ENCODE measurements at places on chromosomes 11 and 22.

- no peak for DNase-seq
These were observed 17.7 kb upstream of the CDON start for GRCh38 chr11:126080161-126080941.

DNA sequence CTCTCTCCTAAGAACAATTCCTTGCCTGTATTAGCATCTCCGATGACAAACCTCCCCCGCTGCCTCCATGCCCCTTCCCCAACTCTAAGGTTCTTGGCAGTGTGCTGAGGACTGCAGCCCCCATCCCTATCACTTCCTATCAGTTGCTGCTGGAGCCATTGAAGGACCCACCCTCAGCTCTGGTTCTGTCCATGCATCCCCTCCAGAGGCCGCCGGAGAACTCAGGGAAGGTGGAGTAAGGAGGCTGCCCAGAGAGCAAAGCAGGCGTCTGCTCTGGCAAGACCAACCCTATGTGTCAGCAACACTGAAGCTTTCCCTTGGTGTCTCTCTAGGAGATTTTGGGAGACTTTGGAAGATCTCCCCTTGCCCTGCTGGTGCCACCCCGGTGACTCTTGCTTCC is 1139.5 kb downstream of the TBC1D22A start:
- DNase-seq, result no peak

- no peak for DNase-seq
These were observed 169.1 kb upstream of the B3GAT1 start for GRCh38 chr11:134581121-134581626.

DNA sequence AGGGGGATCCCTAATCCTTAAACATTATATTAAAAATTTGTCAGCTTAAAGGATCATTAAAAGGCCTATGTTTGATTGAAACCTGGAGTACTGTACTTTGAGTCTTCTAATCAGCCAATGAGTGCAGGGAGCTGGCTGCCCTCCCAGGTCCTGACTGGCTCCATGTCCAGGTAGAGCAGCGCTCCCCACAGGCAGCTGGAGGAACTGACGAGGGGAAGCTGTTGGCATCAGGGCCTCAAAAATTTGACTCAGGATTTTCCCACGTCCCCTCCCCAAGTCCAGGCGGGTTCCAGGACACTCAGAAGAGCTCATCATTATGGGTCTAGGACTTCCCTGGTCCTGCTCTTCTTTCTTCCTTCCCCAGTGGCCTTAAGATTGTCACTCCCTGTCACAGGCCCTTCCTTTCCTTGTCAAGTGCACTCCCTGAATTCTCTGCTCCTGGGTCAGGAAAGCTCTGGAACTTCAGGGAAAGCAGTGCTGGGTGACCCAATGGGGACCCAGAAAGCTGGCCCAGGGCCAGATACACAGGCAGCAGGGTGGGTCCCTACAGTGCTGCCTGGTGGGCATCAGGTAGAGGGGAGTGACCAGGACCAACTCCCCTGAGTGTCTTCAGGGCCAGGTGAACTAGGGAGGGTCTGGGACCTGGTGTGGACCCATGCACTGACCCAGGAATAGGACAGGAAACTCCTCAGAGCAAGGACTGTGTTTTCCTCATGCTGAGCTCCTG is 65.5 kb downstream of the GGTLC2 start:
- DNase-seq, result no peak

GRCh38 chr11:61054927-61055562 is 47.2 kb upstream of the CD5 start:
- no peak for DNase-seq

- DNase-seq, result no peak
These were observed at the start of gene CRYAB for GRCh38 chr11:111911563-111912401. TSS of gene CRYAB (minus strand) at chr11:111911770. CDS start at chr11:111911724, 46 bp downstream.
